ENCODE measurements at places on chromosomes 5 and 9. TPM values are rescaled to one million over a fixed set of nuclear protein-coding genes. Genes with fewer than 3 reads are reported as not detected.

- DNase-seq: no peak
Observed at GRCh38 chr5:69415584-69415958, 655 bp downstream of the MARVELD2 start.

- no peak for DNase-seq
Observed at GRCh38 chr5:113124265-113124664, 147.7 kb downstream of the DCP2 start.

The DDX4 gene
- total RNA-seq: 0.43 TPM

- DNase-seq: no peak
Observed at GRCh38 chr9:29609282-29609681, 2036.0 kb upstream of the C9orf72 start.

GRCh38 chr5:1831257-1831656 is 30.1 kb downstream of the NDUFS6 start:
- no peak for DNase-seq

DNA sequence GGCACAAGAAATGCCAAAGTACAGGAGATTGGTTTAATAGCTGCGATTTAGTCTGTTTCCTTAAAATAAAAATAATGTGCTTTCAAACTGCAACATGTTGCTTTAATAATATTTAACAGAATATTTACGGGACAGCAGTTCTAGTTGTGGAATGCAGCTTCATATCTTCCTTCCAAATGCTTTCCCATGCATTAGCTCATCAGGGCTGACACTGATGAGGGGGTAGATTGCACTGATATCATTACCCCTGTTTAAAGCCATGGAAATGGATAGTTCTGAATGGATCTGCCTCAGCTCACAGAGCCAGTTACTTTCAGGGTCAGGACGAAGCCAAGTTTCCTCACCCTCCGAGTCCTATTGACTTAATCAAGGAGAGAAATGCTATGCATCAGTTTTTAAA is 93.2 kb upstream of the OSMR start:
- DNase-seq: no peak

DNA sequence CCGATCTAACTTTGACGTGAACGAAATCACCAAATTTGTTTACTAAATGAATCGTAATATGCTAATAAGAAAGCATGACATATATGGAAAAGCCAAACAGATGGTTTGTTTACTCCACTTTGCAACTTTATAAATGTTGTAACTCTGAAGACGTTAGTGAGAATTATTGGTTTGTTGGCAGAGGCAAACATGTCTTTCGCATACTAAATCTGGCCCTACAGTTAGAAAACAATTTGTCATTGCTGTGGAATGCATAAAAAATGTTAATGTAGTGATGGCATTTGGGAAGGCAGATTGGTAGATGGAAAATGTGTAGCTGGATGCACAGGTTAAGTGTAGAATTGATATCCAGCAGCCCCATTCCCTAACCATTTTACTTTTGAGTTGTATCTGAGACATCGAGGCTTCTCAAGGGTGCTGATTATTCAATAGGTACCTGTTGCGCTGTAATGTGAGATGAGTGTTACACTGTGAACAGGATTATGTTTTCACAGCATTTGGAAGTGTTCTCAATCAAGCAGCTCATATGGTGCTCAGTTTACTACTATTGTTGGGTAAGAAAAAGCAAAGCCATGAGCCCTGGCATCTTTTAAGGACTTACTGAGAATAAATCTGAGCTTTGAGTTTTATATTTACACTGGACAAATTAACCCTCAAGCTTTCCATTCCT is 444.8 kb downstream of the BNC2 start:
- no peak for DNase-seq

- DNase-seq: peak; percentile 31
Observed at GRCh38 chr9:134606951-134607731, 34.5 kb upstream of the COL5A1 start.

GRCh38 chr5:53614376-53614885 is 54.0 kb downstream of the NDUFS4 start:
- DNase-seq: no peak

- no peak for DNase-seq
Observed at GRCh38 chr5:174148721-174149120, 103.2 kb downstream of the NSG2 start.

DNA sequence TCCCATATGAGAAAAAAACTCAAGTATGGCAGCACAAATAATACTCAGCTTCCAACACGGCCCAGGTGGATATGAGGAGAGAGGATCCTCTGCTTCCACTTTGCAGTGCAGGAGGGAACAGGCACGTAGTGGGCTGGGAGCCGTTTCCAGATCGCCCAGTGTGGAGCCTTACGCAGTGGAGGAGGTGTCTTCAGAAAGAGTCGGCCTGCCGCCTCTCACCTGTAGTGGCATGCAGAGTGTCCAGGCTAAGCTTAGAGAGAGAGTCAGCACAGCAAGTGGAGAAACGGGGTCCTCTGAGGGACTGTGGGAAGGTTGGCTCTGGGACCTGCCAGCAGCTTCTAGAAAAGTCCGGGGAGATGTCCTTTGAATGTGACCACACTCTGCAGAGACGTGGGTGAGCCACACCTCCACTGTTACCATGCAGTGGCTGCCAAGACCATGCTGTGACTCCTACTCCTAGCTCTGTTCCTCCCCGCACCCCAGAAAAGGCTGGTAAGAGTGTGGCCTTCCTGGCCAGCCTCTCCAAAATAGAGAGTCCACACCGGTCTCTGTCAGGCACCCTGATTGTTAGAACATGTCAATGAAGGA is 3.5 kb upstream of the SEMA4D start:
- no peak for DNase-seq

GRCh38 chr9:122145592-122145863 is 14.1 kb downstream of the NDUFA8 start:
- DNase-seq: no peak

GRCh38 chr9:107237873-107238272 is 45.2 kb upstream of the RAD23B start:
- no peak for DNase-seq

DNA sequence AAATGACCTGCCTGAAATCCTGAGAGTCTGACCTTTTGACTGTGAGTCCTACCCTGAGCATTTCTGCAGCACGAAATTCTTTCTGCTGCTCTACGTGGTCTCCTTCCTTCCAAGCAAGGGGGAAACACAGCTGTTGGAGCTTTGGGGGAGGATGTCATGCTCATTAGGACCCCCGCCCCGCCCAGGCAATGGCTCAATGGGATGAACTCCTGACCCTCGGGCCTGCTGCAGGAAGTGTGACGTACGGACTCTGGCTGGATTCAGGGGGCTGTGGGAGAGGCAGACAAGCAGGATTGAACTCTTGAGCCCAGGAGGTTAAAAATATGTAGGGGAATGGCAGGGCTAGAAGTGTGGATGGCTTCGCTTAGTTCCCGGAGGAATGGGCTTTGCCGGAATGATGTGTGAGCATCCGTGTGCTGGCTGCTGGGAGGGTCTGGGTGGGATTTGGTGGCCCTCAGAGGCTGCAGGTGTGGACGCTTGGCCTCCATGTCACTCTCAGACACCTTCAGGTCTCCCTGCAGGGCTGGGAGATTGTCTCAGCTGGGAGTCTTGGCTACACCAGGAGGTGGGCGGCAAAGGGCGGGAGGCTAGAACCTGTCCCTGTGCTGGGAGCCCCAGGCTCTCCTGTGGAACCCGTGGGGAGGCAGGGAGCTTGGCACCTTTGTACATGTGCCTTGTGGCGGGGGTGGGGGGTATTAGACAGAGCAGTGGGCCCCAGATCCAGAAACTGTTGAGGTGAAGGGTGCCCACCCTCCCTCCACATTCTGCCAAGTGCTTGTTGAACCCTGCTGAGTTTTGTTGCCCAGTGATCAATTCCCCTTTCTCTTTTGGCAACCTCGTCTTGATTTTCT is 26.3 kb downstream of the STC2 start:
- no peak for DNase-seq

The SLC34A1 gene
- total RNA-seq: not detected
